Smooth muscle cell of the pulmonary artery (primary cell): ENCODE measurements at places on chromosomes 6 and 20. TPM values are rescaled to one million over a fixed set of nuclear protein-coding genes. Genes with fewer than 3 reads are reported as not detected.

The CDS2 gene
- 28.0 and 29.6 TPM in 2 replicates for total RNA-seq

The NEURL2 gene
- total RNA-seq, result 3.8 and 4.5 TPM in 2 replicates

The STK38 gene
- 23.7 and 25.7 TPM in 2 replicates for total RNA-seq

The SNX21 gene
- total RNA-seq, result 57.8 and 64.4 TPM in 2 replicates

The COX4I2 gene
- total RNA-seq, result 0.13 TPM in 1 of 2 replicates, not detected in the other

The SLC35D3 gene
- not detected in 2 replicates for total RNA-seq

The FAM83D gene
- total RNA-seq, result 4.5 and 7.8 TPM in 2 replicates

The MCHR2 gene
- not detected in 2 replicates for total RNA-seq

The MACROD2 gene
- total RNA-seq, result 0.40 and 0.85 TPM in 2 replicates

The SEC63 gene
- total RNA-seq, result 33.1 and 45.7 TPM in 2 replicates

The GABBR1 gene
- total RNA-seq, result 18.3 and 25.4 TPM in 2 replicates

The PDYN gene
- not detected in 2 replicates for total RNA-seq

The MRAP2 gene
- 2.7 and 11.2 TPM in 2 replicates for total RNA-seq

The NR2E1 gene
- not detected in 2 replicates for total RNA-seq

The SLC22A2 gene
- 0.07 and 1.7 TPM in 2 replicates for total RNA-seq

The GPSM3 gene
- 1.5 and 1.7 TPM in 2 replicates for total RNA-seq

The VNN1 gene
- total RNA-seq, result 0.20 TPM in 1 of 2 replicates, not detected in the other

The SALL4 gene
- total RNA-seq, result 0.07 and 0.13 TPM in 2 replicates
